ENCODE measurements at places on chromosomes 16 and 17.
A peak's percentile ranks its signal among the peaks of the same experiment; 100 is the strongest.

DNA sequence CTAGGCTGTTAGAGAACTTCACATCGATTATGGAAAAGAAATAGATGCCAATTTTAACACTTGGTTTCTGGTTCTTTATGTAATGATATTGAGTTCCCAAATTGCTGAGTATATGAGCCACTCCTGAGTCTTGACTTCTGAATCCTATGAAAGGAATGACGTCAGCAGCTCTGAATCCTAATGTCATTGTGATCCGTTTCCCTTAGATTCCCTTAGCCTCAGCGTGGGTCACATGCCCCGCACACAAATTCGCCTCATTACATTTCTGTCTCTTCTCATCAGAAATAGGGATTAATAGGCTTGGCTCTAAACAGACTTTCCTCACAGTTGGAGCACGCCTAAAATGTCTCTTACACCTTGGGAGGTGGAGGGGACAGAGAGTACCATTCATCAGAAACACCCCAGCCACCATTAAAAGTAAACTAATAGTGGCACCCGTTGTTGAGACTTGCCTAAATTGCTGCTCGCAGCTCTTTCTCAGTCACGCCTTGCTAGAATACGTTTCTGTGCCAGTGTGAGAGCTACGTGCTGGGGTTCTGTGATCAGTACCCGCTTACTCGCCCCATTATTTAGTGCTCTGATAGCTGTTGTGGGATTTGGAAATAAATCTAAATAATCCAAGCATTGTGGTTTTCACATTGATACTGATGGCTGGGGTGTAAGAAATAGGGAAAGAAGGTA is 7.1 kb downstream of the MRM3 start:
- DNase-seq = no peak

DNA sequence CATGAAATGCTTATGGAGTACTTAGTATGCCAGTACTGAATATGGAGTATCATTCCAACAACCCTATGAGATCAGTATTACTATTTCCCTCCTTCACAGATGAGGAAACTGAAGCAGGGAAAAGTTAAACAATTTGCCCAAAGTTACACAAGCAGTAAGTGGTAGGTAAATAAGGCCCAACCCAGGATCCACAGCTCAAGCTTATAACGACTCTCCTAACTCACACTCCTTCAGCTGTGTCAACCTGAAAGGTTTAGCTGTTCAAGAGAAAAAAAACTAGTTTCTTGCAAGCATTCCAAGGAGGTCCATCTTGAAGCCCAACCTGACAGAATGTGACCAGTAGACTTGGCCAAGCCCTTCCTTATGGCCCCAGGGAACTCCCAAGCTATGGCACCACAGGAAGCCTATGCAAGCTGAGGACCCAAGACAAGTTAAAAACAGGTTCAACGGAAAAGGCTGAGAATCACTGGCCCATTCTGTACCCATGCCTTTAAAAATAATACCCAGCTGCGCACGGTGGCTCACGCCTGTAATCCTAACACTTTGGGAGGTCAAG is 6.5 kb downstream of the CRK start:
- DNase-seq = no peak

DNA sequence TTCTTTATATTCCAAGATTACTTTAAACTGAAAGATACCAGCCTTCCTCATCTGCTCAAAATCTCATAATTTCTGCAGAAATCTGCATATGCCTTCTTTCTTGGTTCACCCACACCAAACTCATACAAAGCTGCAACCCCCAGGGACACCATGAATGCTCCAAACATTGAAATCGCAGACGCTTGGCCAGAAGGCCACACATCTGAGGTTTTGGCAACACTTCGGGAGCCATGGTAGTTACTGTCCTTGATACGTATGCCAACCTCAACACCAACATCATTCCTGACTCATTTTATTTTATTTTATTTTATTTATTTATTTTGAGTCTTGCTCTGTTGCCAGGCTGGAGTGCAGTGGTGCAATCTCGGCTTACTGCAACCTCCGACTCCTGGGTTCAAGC is 11.8 kb downstream of the GSPT1 start:
- DNase-seq = no peak

GRCh38 chr16:51394421-51394820 is 243.4 kb upstream of the SALL1 start:
- DNase-seq = no peak

DNA sequence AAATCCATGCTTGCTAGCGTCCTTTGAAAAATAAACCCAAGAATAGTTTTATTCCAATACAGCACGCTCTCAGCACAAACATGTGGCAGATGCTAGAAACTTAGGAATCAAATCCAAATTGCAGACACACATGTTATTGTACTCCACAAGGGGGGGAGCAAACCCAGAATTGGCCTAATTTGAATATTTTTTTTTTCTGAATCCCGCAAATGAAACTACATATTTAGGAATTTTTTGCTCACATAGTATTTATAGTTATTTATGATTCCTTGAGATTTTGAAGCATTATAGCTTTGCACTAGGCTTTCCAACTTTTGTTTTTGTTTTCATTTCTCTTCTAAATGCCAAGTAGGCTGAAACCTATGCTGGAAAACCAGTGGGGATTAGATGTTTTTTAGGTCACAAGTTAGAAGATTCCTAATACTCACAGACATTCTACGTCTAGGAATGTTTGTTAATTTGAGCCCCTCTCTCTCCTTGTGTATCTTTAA is 59.3 kb upstream of the CDH11 start:
- DNase-seq = no peak

- no peak for DNase-seq
Measured at GRCh38 chr16:89038221-89038721, 55.4 kb upstream of the ACSF3 start.

DNA sequence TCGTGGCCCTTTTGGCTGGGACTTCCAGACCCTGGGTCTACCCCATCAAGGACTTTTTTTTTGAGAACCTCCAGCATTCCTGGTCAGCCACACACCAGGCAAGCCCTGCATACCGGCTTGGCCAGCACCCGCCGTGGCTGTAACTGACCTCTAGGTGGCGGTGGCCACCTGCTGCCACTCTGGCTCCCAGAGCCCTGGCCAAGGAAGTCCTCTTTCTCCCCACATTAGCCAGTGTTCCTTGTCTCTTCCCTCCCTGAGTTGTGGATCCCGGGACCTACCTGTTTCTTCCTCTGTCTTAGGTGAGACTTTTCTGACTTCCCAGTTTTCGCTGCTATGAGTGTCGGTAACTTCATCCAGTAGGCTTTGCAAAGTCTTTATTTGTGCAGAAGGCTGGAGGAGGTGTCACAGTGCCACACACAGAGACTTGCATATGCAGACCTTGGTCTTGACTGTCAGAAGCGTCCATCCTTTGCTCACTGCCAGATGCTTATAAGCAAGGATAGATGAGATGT is 348.3 kb downstream of the CPPED1 start:
- peak; percentile 56 for DNase-seq

DNA sequence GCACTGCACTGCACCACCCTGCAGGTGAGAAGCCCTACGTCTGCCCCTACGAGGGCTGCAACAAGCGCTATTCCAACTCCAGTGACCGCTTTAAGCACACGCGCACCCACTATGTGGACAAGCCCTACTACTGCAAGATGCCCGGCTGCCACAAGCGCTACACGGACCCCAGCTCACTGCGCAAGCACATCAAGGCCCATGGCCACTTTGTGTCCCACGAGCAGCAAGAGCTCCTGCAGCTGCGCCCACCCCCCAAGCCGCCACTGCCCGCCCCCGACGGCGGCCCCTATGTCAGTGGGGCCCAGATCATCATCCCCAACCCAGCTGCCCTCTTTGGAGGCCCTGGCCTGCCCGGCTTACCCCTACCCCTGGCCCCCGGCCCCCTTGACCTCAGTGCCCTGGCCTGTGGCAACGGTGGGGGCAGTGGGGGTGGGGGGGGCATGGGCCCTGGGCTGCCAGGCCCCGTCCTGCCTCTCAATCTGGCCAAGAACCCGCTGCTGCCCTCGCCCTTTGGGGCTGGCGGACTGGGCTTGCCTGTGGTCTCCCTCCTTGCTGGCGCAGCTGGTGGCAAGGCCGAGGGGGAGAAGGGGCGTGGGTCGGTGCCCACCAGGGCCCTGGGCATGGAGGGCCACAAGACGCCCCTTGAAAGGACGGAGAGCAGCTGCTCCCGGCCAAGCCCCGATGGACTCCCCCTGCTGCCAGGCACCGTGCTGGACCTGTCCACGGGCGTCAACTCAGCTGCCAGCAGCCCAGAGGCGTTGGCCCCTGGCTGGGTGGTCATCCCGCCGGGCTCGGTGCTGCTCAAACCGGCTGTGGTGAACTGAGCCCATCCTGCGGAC is 14.2 kb downstream of the PAM16 start:
- DNase-seq = no peak

DNA sequence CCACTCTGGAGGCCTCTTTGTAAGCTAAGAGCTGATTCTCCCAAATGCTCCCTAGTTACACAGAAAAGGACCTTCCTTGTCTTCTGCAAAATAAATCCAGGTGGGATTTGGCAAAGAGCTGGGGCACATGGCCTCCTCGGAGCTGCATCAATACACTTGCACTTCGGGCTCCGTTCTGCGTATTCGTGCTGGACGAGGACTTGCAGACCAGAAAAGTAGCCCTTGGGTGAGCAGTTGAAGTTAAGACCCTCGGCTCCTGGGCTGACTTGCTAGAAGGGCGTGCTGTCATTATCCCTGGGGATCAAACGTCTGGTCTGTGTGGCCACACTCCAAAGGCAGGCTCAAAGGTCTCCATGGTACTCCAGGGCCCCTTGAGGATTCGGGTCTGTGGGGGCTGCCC is 144.2 kb upstream of the RPH3AL start:
- no peak for DNase-seq

GRCh38 chr17:42243493-42243982 is 32.7 kb downstream of the STAT5B start:
- DNase-seq = no peak

- DNase-seq = no peak
Measured at GRCh38 chr16:55559233-55559632, 7.3 kb upstream of the CAPNS2 start.

GRCh38 chr16:49515861-49516260 is 142.3 kb downstream of the C16orf78 start:
- no peak for DNase-seq

GRCh38 chr17:45681706-45682105 is 102.4 kb upstream of the CRHR1 start:
- no peak for DNase-seq
